Muscle of leg (tissue), 16 donors: ENCODE measurements at places on chromosomes 3 and 15.

- peak; percentile 75 for DNase-seq
Measured at GRCh38 chr3:48543271-48543866, 13.2 kb downstream of the PFKFB4 start.

DNA sequence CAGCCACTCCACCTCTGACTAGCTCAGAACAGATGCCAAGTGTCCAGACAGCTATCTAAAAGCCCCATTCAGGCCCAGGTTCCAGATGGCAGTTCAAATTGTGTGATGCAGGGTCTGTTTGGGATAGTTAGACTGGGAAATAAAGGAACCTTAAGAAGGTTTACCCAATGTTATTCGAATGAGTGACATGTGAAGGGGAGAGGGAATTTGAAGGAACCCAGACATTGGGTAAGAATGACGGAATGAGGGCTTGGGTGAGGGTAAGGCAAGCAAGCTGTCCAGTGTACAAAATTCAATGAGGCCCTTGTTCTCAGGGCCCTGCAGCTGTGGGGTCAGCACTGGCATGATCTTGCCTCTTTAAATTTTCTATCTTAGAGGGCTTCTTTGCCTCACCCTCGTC is 34.1 kb downstream of the ATP13A5 start:
- DNase-seq: no peak

DNA sequence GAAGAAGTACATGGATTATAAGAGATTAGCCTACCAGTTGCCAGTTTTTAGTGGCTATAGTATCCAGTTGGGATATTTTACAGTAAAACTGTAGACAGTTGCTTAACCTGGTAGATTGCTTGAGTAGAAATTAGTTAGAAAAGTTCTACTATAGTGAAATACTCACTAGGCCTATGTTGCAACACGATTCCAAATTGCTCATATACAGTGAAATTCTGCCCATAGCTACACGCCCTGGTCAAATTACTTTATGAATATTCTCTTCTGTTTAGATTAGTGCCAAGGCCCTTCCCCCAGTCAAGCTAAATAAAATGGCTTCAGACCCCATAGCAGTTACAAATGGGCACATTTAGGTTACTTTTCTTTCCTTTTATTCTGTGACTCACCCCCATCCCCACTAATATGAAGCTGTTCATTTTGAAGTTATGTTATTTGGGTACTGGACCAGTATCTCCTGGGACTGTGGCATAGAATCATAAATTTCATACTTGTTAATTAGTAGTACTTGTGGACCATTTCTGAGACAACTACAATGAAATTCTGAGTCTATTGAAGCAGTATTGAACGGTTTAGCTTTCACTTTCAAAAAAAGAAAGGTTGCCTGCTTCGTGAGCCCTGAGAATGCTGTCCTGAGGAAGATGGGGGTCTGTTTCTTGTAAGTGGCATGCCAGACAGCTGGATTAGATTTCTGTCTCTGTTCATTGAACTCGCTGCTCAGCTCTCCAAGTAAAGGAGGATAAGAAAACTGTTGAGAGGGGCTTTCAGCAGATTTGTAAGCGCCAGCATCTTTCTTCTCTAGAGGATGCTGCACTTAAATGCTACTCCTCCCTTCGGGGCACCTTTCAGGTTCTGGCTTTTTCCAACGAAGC is 65.8 kb upstream of the CFAP20DC start:
- no peak for DNase-seq

- no peak for DNase-seq
Measured at GRCh38 chr3:117735481-117736101, 1026.0 kb downstream of the TUSC7 start.

- DNase-seq: no peak
Measured at GRCh38 chr3:68571321-68571720, 361.0 kb downstream of the TAFA4 start.

GRCh38 chr3:104437891-104438290 is 928.8 kb upstream of the ALCAM start:
- peak; percentile 88 for DNase-seq

DNA sequence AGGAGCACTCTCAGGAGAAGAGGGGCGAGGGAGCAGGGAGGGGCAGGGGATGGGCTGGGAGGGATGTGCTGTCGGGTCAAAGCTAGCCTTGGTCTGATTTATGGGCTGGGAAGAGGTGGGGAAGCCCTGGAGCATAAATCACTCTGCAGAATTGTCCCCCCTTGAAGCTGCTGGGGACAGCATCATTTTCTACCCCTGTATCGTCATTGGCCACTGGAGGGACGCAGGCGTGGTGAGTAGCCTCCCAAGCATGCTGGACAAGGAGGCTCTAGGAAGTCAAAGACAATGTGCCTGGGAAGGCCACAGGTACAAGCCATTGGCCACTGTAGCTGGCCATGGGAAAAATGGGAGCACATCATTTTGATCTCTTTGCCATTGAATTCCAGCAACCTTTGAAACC is 175.5 kb upstream of the CTDSPL start:
- DNase-seq: no peak

- DNase-seq: no peak
Measured at GRCh38 chr3:128603811-128604775, 46.5 kb downstream of the RPN1 start.

GRCh38 chr3:30081904-30082303 is 524.5 kb upstream of the TGFBR2 start:
- no peak for DNase-seq

DNA sequence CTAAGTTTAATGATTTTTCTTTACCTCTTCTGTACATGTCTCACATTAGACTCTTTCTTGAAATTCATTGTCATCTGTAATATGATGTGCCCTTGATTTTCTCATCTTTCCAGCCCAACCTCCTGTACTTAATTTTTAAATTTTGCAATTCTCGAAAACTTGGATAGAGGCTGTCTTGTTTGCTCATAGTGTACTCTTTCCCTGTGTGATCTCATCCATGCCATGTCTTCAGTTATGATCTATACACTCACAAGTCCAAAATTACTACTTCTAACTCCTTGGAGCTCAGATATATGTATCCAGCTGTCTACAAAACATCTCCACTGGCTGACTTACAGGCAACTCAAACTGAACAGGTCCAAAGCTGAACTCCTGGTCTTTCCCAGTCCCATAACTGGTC is 42.2 kb downstream of the CD200 start:
- no peak for DNase-seq

DNA sequence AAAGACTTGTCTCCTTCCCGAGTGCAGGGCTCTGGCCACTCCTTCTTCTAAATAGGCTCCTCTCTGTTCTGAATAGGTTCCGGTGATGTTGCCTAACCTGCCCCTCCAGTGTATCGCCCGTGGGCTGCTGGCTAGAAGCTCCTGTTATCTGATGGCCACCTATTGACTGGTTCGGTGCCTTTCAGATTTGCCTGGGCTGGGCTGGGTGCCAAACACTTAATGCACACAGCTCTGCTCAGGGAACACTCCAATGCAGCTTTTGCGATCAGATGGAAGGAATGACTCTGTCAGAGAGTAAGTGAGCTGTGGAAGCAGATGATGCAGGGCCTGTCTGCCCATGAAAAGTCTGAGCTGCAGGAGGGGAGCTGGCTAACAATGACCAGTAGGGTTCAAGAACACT is 112.9 kb downstream of the CORO2B start:
- DNase-seq: no peak

- no peak for DNase-seq
Measured at GRCh38 chr3:40649346-40649745, 124.6 kb downstream of the ZNF621 start.

DNA sequence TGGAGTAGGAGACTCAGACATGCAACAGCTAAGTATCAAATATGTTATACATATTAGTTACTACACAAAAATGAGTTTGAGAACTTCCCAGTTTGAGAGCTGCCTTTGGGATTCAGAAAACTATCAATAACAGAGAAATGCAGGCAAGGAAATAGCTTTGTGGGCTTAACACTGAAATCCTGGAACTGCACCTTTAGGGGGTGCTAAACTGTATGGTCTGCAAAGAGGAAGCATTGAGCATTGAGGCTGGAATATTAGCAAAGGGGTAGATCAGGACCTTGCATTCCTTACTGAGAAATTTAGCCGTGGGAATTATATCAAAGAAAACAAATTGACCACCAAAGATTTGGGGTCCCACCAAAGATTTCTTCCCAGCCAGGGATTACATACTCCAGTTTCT is 580.0 kb downstream of the ZNF385D start:
- DNase-seq: peak; percentile 42

- DNase-seq: no peak
Measured at GRCh38 chr3:115720983-115721382, 97.7 kb downstream of the GAP43 start.

- DNase-seq: no peak
Measured at GRCh38 chr15:70528816-70529215, 234.5 kb downstream of the UACA start.

GRCh38 chr3:14688525-14688924 is 13.6 kb downstream of the C3orf20 start:
- DNase-seq: no peak

DNA sequence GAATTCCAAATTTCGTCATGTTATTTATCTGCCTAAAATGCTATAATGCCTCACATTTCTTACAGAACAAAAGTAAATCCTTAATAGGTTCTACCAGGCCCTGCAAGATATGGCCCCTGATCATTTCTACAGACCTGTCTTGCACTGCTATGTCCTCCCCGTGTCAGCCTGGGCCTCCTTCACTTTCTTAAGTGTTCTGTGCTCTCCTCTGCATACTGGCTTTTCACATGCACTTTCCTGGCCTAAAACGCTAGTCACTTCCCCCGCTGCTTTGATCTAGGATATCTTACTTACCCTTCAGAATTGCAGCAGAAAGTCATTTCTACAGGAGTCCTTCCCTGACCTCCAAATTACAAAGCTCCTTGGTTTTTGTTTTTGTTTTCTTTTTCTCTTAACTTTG is 551.3 kb downstream of the NSUN3 start:
- DNase-seq: no peak

DNA sequence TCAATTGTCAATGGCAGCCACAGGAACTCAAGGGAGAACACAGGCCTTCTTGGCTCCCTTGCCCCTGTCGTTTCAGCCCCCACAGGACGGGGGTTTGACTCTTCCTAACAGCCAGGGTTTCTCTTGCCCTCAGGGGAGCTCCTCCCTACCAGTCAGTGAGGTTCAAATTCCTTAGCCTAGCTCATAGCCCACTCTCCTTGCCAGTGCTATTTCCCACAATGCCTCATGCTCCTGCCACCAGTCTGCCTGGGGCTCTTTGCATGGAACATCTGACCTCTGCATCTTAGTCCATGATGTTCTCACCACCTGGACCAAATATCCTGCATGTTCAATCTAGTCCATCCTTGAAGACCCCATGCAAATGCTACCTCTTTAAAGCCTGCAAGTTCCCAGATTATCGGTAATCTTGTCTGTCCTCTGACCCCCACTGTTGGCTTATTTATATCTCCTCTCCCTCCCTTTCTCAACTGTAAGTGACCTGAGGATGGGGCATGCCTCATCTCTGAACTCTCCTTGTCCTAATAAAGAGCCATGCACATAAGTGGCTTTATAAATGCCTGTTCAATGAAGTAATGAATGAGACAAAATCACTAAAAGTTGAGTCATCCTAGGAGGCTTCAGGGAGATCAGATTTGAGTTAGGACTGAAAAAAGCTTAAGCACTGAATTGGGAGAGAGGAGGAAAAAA is 78.0 kb downstream of the MYO1E start:
- no peak for DNase-seq

DNA sequence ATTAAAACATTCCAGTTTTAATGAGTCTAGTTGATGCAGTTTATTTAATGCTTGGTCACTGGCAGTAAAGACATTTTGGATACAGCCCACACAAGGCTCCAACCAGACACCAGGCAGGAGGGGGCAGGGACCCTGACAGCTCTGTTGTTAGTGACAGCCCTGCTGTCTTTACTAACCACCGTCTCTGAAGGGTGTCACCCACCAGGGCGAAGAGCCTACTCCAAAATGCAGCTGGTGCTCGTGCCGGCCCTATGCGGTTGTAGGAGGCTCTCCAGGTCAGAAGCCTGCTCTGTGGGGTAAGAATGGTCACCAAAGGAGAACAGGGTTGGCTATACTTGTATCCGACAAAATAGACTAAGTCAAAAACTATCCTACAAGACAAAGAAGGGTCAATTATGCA is 132.2 kb downstream of the ATP10A start:
- DNase-seq: no peak
